ENCODE measurements at places on chromosomes 2 and 18.
A peak's percentile ranks its signal among the peaks of the same experiment; 100 is the strongest.

DNA sequence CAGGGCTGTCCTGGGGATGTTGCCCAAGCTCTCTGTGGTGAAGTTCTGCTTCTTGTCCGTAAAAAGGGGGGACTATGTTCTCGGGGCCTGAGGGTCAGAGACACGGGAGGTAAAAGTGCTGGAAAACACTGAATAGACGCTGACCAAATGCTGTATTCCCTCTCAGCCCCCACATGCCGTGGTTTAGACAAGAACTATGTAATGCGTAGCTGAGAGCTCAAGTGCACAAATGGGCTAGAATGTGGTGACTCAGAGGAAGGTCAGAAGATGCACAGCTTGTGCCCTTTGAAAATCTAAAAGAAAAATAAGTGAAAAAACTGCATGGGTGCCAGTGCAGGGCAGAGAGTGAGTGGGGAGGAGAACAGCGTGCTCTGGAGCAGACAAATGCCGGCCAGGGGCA, 80.3 kb upstream of the MAP4K4 start:
- DNase-seq: no peak

GRCh38 chr2:64537991-64538390, 13.9 kb downstream of the AFTPH start:
- no peak for DNase-seq

- DNase-seq: no peak
These were observed 9.6 kb upstream of the MMADHC start for GRCh38 chr2:149597050-149597667.

DNA sequence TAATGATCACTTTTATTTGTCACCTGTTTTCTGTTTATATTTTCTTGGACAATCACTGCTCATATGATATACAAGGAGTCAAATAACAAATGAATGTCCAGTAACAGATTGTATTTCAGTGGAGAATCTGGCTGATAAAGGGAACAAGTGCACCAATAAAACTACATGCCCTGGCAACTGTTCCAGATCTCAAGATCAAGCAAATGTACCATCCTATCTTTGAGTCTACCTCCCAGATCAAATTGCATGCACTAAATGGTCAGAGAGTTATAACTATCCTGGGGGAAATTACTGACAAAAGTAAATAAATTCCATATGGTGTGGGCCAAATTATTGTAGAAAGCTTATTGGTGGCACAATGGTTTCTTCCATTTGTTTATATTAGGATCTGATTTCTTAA, 452.8 kb downstream of the MBD2 start:
- no peak for DNase-seq

GRCh38 chr2:36565712-36566111, 32.3 kb downstream of the FEZ2 start:
- DNase-seq: no peak

- DNase-seq: no peak
These were observed 64.6 kb downstream of the CD226 start for GRCh38 chr18:69882965-69883668.

GRCh38 chr2:203870481-203870880, 2.9 kb downstream of the CTLA4 start:
- no peak for DNase-seq

- peak; percentile 72 for DNase-seq
These were observed 123.5 kb downstream of the LAMA3 start for GRCh38 chr18:23812546-23813440.

- no peak for DNase-seq
These were observed 1.6 kb downstream of the ATOH8 start for GRCh38 chr2:85755122-85756027.

DNA sequence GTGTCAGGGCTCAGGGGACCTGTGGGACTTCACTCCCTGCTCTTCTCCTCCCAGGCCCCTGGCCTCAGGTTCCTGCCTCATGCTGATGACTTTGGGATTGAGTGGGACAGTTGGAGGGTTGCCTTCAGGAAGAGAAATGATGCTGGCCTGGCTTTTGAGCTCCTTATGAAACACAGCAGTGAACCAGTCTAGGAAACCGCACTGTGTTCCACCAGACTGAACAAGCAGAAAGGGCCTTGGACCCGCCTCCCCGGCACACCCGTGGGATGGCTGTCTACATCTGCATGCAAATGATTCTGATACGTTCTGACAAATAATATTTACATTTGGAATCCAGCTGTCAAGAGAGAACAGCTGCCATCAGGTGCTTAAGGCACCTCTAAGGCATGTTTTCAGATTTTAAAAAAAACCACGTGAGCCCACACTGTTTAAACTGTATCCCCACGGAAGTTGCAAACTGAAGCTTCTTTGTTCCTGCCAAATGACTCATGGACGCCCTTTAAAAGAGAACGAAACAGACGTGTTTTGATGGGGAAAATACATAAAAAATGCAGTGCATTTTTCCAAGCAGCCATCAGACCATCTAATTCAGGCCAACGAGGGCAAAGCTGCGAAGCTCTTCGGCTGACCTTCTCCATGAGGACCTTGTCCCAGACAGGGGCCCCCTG, 27.6 kb upstream of the ASAP2 start:
- DNase-seq: no peak

GRCh38 chr18:63567825-63568224, 19.3 kb upstream of the SERPINB13 start:
- no peak for DNase-seq

DNA sequence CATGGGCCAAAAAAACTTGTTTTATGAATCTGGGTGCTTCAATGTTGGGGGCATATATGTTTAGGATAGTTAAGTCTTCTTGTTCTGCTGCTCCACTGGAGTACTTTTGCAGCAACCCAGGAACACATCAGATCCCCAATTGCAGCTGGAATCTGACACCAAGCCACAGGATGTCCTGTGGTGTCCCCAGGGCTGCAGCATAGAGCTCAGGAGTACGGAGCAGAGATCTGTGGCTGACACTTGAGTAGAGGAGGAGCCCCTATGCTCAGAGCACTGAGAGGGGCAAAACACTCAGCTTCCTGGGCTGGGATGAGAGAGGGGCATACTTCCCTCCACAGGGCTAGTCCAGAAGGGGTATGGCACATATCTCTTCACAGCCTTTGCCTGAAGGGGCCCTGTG, 138.9 kb upstream of the ERBB4 start:
- DNase-seq: no peak

- DNase-seq: no peak
These were observed 62.3 kb upstream of the TMEM178A start for GRCh38 chr2:39603436-39603835.

DNA sequence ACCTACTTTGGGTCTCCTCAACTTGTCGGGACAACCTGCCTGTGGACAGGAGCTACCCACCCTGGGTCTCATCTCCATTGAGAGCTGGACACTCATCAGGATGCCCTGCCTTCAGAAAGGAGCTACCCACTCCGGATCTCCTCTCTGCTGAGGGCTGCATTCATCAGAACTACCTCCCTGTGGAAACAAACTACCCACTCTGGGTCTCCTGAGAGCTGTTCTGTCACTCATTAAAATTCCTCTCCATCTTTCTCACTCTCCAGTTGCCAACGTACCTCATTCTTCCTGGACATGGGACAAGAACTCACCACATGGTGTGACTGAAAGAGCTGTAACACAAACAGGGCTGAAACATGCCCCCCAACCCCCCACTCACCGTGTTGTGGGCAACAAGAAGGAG, 22.5 kb upstream of the UBE2F start:
- DNase-seq: no peak

DNA sequence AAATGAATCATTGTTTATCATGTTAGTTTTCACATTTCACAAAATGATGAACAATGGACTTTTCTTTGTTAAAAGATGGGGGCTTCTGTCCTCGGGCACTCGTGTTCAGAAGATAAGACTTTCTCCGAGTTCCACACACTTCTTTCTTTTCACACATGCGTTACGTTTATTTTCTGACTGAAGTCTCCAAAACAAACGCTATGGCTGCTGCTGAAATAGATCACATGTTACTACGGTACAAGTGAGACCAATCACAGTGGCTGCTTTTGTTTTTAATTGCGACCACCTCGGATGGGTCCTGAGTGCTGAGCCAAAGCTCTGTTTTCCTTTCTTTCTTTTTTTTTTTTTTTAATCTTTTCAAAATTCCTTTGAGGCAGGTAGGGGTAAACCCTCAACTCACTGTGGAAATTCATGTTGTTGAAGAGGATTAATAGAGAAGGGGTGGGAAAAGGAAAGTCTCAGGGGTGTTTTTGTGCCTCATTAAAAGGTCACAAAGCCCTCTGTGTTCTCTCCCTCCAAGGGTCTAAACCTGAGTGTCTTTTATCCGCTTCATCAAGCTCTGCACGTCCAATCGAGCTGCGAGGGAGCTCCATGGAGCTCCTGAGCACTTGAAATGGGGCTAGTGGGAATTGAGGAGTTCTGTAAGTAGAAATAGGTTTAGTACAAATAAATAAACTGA, 48.2 kb downstream of the ARL4C start:
- no peak for DNase-seq

DNA sequence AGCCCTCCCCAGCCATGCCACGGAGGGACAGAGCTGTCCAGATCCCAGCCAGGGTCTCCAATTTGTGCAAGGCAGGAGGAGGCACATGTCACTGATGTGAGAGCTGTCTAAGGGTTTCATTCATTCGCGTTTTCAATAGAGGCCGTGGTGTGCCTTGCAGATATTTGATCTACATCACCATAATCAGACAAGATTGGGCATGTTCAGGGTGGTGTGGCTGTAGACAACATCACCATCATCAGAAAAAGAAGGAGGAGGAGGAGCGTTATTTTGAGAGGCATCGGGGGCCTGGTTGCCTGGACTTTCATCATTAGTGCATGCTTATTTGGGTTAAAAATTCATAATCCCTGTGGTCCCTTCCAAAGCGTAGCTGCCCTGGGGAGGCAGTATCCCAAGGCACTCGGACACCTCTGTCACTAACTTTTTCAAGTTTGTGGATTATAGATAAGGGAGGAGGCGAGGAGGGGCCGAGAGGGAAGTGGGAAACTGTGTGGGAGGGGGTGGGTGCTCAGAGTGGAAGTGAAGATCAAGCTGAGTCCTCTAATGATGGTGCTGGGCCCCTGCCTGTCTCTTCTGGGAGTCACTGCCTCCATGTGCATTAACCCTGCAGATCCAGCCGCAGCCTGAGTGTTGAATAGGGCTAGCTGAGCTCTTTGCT, 194.1 kb downstream of the CTIF start:
- DNase-seq: no peak

GRCh38 chr18:54147439-54147838, 77.0 kb downstream of the MBD2 start:
- no peak for DNase-seq

GRCh38 chr2:42944779-42945415, 152.5 kb upstream of the HAAO start:
- no peak for DNase-seq

Data from KBM-7 (cell line).